Kidney tubule cell (primary cell): ENCODE measurements at places on chromosomes 11 and 22.

DNA sequence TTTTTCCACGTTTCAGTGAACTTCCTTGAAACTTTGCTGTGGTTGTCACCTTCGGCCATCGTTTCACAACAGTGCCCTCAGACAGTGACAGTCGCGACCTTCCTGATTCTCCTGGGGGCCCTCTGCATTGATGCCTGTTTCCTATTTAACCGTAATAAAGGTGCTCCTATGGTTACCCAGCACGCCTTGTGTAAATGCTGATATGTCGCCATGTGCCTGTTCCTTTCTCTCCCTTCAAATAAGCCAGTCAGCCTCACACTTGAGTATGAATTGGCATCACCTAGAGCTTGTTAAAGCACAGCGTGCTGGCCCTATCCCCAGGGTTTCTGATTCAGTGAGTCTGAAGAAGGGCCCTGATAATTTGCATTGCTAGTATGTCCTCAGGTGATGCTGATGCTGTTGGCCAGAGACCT, 104.8 kb downstream of the MICAL2 start:
- DNase-seq = no peak

DNA sequence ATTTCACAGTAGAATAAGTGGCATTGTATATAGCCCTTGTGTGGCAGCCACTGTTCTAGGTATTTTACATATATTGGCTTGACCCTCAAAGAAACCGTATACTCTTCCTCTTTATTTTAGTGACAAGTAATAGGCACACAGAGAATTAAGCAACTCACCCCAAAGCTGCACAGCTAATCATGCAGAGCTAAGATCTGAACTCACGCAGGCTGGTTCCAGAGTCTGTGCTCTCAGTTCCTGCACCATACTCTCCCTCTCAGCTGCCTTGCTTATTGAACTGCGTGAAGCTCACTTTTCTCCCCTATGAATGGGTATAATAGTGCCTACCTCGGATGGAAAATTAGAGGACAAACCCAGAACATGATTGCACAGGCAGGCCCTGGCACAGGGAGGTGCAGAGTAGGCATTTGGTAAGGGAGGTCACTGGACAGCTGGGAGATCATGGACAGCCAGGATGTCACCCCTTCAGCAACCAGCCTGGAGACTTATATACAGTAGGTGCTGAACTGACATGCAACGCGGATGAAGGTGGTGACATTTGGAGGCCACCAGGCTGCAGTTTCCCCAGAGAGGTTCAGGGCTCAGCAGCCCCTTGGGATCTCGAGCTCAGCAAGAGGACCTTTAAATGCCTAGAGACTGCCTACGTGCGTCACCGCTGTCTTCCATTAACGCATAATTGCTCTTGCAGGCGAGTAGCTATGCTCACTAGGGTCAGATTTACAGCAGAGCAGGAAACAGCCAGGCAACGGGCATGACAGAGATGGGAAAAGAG, 78.4 kb upstream of the TP53I11 start:
- no peak for DNase-seq

GRCh38 chr22:45248832-45249561, 8.3 kb upstream of the KIAA0930 start:
- DNase-seq = peak; percentile 34

DNA sequence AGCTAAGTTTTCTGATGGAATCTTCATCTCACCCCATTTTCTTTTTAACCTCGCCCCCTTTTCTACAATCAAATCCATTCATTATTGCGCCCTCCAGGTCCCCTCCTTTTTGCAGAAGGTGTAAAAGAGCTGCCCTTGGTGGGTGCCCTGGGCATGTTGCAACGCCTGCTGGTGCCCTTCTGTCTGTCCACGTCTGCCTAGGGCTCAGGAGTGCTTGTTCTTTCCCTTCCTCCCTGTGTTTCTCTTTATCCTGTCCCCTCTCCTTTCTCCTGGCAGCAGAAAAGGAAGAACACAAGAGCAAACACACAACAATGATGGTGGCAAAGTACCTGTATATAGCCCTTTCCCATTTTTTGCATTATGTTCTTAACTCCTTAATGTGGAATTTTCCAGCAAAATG, 6.2 kb upstream of the TLCD5 start:
- no peak for DNase-seq

DNA sequence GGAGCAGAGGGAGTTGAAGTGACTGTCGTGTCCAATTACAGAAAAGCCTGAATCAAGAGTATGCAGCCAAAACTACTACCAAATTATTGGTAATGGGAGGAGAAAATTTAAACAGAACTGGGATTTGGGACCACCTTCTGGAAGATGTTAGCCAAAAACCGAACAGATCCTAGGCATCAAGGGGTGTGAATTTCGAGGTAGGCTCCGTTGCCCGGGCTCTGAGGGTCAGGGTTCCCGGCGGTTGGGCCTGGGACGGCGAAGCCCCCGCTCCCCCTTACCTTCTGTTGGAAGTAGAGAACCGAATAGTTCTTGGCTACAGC, 313 bp downstream of the PRCP start:
- no peak for DNase-seq

DNA sequence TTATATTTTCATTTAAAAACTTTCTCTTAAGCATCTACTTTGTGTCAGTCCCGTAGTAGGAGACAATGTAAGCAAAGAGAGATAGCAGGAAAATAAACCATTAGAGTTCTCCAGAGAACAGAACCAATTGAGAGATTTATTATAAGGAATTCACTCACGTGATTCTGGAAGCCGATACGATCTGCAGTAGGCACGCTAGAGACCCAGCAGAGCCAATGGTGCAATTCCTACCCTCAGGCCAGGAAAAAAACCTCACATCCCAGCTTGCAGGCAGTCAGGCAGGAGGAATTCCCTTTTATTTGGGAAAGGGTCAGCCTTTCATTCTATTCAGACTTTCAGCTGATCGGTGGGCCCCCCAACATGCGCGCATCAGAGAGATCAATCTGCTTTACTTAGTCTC, 7.3 kb upstream of the PLEKHA7 start:
- no peak for DNase-seq

DNA sequence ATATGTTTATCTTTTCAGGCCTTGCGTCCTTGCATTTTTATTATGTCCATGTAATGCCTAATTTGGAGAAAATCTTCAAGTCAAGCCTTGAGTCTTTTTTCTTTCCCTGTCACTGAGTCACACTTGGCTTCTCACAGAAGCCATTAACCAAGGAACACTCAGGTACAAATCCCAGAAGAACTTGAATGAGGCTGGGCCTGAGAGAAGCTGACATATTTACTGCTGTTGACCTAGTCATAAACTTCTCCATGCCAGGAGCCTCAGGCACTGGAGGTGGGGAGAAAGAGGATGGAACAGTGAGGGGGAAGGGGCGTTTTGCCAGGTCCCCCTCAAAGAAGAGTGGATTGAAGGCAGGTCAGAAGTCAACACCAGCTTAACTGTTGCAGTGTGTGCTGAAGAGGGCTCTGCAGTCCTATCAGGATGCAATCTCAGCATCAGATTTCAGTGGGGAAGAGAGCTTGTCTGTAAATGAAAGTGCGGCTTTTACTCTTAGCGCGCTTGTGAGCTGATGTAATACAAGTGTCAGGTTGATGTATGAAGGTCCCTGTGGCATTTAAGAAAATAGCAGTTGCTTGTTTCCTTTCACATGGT, 526.0 kb downstream of the ETS1 start:
- DNase-seq = peak; percentile 30

DNA sequence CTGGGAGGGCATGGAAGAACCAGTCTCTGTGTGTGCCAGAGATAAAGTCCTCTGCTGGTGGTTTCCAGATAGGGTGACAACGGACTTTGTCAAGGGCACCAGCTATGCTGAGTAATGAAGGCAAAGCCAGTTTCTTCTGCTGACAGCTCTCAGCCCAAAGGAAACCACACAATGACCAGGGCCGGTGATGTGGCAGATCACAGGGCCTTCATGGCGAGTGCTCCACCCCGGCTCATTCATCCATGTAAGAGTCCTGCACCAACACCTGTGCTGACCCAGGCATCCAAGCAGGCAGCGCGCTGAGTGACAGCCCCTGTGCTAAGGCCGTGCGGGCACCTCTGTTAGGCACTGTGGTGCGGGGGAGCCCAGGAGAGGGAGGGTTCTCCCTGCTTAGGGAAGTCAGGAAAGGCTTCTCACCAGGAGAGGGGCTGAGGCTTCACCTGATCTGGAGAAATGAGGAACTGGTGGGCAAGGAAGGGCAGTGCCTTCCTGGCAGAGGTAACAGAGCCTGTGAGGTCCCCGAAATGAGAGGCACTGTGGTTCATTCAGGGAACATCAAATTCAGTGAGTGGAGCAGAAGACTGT, 33.8 kb downstream of the TP53I11 start:
- peak; percentile 62 for DNase-seq

DNA sequence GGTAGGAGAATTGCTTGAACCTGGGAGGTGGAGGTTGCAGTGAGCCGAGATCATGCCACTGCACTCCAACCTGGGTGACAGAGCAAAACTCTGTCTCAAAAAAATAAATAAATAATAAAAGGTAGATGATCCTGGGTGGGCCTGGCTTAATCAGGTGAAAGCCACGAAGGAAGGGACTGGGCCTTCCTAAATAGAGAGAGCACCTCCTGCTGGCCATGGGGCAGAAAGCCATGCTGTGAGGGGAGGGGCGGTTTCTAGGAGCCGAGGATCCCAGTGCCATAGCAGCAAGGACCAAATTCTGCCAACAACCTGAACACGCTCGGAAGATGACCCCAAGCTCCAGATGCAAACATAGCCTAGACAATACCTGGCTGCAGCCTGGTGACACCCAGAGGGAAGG, 24.5 kb upstream of the DGKZ start:
- DNase-seq = no peak

GRCh38 chr11:8315463-8315862, 51.8 kb upstream of the LMO1 start:
- DNase-seq = no peak

DNA sequence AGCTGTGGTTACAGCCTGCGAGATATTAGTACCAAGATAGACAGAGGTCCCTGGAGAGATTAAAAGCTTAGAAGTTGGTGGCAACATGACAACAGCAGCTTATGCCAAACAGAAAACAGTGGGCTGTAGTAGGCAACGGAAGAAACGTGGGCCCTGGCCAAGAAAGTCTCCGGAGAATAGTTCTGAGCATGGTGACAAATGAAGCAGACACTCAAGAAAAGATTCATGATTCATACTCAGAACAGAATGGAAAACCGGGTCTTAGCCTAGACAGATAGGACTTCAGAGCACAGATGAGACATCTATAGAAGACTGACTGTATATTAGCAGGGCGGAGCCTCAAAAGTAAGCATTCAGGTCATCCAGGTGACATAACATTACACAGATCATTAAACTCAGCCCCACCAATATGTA, 727.4 kb downstream of the ETS1 start:
- peak; percentile 25 for DNase-seq

DNA sequence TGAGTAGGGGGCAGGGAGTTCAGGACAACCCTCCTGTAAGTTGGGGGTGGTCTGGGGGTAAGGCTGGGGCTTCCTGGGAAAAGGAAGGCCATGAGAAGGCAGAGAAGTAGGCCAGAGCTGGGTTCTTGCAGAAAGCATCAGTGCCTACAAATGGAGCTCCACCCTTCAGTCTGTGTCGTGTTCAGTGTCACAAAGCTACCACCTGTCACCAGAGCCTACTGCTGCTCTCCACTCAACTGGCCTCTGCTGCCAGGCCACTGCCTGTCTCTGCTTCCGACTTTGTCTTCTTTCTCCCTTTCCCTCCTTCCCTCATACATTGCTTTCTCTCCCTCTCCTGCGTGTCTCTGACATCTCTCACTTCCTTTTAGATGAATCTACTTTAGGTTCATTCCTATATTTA, 3.4 kb upstream of the WBP2NL start:
- DNase-seq = no peak

DNA sequence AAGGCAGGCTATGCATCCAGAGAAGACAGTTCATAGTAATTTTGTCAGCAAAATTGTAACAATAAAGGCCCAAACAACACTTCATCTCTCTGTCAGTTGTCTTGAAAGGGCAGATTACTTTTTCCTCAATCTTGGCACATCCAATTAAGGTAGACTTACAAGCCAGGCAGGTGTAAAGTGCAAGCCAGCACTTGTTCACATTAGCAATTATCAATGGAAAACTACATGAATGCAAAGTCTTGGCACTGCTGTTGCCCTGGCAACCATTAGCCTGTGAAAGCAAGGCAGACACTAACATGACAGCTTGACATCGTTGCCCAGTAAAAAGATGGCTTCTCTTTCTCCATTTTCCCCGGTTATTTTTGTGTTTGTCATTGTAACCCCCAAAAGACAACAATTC, 677.2 kb upstream of the TENM4 start:
- DNase-seq = no peak

GRCh38 chr11:46727952-46728658, 9.1 kb downstream of the F2 start:
- no peak for DNase-seq

- no peak for DNase-seq
Observed at GRCh38 chr22:32864041-32864440, 62.5 kb downstream of the TIMP3 start.

DNA sequence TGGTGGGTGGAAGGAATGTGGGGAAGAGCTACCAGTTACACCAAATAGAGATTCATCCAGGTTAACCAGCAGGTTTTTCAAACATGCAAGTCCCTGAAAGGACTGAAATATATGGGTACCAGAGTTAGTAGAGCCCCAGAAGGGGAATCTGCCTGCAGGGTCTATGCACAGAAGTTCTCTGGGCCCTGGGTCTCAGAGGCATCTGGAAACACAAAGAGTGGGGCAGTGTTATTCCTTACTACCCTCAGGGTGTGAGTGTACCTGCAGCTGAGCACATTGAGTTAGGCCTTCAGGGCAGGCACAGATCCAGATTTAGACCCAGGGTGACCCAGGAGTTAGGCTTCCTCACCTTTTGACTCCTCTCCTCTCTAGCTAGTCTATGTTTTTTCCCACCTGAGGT, 43.9 kb upstream of the SWAP70 start:
- DNase-seq = no peak

GRCh38 chr11:103582351-103582909, 454.0 kb upstream of the DDI1 start:
- peak; percentile 49 for DNase-seq

DNA sequence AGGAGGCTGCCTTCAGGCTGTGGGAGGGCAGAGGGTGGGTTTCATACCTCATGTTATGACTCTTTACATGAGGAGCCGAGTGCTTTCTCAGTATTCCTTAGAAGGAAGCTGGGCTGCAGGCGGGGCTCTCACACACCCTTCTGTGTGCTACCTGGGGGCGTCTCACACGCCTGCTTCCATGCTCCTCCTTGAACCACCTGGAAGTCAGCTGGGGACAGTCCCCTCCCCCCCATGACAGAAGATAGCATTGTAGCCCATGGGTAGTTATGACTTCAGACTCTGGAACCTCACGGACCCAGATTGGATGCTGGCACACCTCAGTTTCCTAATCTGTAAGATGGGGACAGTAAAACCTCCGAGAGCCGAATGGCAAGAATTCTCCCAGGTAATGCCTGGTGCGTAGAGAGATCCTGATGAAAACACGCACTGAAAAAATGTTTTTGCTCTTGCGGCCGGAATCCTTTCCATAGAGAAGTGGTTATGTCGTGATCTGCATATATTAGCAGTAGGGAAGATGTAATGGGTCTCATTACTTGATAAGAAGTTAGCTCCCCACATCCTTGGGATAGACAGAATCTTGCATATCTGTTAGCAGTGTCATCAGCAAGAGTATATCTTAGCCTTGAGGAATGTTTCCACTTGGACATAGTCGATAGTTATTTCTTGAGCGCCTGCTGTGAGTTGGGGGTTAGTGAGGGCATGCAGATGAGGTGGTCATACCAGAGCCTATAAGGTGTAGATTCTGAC, 4.9 kb downstream of the DAGLA start:
- no peak for DNase-seq

- no peak for DNase-seq
Observed at GRCh38 chr22:24380220-24380904, 47.0 kb upstream of the ADORA2A start.

- DNase-seq = no peak
Observed at GRCh38 chr11:103844327-103845215, 191.9 kb upstream of the DDI1 start.
